Skeletal muscle cell (primary cell): ENCODE measurements at places on chromosomes 4 and X.

DNA sequence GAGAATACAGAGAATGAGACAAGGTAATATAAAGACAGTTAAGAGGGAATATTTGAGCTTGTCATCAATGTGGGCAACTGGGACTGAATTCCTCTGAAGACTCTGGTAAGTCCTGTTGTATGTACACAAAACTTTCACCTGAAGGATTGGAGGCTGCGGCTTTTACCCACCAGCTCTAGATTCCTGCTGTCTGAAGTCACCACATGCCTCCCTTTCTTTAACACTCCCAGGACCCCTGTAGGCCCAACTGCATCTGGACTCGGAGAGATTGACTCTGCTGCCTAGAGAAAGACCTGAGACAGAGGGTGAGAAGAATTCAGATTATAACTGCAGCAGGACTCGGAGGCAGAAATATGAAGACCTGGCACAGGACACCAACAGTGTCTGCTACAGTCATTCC lies 1048.0 kb downstream of the PDHA2 start:
- no peak for DNase-seq

DNA sequence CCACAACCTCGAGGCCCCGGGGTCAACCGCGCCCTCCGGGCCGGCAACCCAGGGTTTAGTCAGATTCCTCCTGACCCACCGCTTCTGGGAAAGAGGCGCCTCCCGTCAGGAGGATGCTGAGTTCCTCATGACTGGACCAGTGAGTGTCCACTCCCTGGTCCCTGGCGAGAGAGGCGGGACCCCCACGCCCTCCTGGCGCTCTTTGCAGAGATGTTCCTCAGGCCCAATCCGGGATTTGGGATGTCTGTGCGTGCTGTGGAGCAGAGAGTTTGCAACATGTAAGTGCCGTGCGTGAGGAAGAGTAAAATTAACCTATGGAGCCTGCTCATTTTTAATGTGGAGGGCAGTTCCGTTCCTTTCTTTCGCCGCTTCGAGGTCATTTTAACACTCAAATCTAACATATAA lies 824 bp upstream of the UGDH start:
- DNase-seq = no peak

DNA sequence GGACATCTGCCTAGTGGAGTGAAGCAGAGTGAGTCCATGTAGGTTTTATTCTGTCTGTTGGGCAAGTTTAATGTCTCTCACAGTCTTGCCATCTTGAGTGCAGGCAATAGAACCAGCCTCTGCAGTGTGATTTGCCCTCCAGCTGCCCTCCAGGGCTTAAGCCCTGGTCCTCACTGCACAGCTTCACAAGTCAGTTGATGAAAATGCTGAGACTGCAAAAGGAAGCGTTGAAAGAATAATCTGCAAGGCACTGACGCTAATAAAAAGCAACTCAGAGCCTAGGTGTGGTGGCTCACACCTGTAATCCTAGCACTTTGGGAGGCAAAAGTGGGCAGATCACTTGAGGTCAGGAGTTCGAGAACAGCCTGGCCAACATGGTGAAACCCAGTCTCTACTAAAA lies 54.1 kb upstream of the PHOX2B start:
- no peak for DNase-seq

- DNase-seq = no peak
Observed at GRCh38 chr4:169707958-169708643, 49.6 kb downstream of the HPF1 start.

GRCh38 chr4:1459722-1460511 lies 53.7 kb upstream of the NKX1-1 start:
- no peak for DNase-seq

DNA sequence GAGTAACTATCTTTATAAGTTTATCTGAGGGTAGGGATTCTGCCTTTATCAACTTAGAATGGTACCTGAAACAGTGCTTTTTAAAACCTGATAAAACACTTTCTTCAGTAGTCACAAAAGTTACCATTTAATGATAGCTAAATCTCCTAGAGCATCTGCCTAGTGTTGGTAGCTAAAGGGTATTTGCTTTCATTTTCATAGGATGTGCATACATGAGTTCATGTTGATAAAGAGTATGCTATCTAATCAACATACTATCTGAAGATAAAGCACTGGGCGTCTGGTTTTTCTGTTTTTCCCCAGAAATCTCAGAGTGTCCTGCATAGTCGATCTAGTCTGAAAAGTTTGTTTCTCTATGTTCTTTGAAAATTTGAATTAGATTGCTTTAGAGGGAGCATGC lies 75.1 kb downstream of the ADGRL3 start:
- no peak for DNase-seq

DNA sequence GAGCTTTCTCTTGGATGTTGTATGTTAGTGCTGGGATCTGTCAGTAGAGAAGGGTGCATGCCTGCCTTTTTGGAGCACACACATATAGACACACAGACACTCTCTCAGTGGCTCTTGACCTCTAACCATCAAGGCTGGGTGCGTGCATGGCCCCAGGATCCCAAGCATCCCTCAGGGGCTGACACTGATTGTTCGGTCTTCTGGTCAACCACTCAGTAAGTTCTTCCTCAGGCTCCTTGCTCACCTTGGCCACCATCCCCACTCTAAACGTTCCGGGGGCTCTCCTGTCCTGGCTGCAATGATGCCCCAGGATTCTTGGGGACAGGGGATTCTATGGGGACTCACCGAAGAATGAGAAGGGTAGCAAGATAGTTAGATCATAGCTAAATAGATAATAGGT lies 179.6 kb downstream of the SHOX start:
- DNase-seq = no peak

- DNase-seq = no peak
Observed at GRCh38 chr4:165450871-165451270, 72.1 kb downstream of the CPE start.

DNA sequence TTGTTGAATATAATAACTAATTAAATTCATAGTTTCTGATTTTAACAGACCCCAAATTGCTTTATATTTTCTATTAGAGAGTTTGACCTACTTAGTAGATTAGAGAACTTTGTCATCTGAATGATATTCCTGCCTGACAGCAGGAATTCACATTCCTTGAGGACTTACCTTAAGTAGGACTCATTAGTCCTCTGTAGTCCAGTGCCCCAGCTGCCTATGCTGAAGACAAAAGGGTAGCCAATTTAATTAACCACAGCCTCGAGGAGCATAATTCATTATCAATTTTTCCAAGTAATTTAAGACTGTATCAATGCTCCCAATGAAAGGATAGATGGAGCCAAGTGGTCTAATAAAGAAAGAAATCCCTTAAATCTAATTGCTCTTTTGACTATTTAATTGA lies 1405.0 kb upstream of the IGFBP7 start:
- DNase-seq = no peak

DNA sequence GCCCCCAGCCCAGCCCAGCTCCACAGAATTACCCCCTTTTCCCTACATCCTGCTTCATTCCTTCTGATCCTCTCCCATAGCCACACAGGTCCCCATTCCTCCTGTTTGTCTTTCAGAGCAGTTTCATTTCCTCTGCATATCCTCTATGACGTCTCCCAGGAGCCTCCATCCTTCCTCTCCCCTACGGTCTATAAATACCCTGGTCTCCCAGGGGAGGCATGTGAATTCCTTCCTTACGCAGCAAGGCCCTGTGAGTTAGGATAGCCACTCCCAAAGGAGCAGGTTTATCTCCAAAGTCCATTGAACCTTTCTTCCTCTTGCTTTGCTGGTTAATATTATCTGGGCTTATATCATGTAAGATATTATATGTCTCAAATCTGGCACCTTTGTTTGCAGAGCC lies 8.4 kb upstream of the APLN start:
- DNase-seq = peak; percentile 44

DNA sequence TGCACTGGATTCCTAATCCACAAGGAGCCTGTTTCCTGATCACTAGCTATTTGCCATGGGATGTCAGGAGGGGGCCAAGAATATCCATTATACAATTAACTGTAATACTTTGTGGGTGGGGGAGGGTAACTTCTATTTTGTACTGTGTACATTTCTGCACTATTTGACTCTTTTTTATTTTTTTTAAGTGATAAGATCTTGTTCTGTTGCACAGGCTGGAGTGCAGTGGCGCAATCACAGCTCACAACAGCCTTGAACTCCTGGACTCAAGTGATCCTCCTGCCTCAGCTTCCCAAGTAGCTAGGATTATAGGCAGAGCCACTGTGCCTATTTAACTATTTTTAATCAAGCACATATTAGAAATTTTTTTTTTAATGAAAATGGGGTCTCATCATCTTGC lies 134.1 kb downstream of the ELOVL6 start:
- no peak for DNase-seq

DNA sequence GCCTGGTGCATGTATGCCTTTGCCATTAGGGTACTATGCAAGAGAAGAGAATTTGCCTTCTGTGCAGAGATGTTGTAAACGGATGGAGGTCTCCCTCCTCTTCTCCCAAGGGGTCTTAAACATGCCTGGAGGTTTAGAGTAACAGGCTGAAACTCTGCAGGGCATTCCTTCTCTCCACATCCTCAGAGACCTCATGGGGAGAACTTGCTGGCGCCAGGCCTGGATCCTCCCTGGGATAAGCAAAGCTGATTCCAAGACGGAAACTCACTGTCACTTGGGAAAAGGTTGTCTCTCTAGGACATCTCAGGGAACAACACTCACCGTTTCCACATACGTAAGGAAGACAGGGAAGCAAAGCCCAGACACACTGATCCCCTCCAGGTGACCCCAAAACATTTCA lies 76.9 kb upstream of the GPM6B start:
- DNase-seq = peak; percentile 81

GRCh38 chr4:76931087-76931486 lies 18.5 kb upstream of the SEPTIN11 start:
- DNase-seq = no peak

GRCh38 chr4:140042634-140043033 lies 111.3 kb downstream of the MAML3 start:
- no peak for DNase-seq

GRCh38 chr4:48904101-48904500 lies 2.5 kb downstream of the OCIAD2 start:
- no peak for DNase-seq

DNA sequence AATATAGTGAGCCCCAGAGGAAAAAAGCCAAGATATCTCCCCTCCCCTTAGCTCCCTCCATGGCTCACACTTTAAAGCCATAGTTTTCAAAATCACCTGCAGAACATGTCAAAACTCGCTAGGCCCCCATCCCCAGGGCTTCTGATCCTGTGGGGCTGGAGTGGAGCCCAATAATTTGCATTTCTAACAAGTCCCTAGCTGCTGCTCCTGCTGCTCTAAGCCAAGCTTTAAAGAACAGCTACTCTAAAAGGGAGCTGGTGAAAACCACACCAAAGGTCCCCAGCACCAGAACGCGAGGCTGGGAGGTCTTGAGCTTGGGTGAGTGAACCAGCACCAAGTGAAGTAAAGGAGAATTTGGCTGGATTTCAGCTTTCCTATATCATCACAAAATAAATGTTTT lies 237.1 kb downstream of the ZNF674 start:
- no peak for DNase-seq

DNA sequence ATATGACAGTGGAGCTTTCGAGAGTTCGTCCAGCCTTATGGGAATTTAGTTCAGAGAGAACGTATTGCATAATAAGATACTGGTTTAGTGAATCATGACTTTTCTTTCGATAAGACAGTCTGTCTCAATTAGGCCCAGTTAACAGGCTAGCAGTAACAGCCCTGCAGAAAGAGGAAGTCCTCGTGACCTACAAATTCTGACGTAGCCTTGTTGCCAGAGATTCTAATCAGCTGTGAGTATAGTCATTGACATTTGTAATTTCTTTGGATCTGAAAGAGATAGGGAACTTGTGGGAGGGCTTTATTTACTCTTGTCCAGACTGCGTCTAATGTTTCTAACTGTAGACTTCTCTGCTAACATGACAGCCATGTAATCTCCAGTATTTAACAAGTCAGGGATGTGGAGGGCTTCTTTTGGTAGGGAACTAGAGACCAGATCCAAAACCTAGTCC lies 15.8 kb downstream of the ART3 start:
- peak; percentile 68 for DNase-seq

DNA sequence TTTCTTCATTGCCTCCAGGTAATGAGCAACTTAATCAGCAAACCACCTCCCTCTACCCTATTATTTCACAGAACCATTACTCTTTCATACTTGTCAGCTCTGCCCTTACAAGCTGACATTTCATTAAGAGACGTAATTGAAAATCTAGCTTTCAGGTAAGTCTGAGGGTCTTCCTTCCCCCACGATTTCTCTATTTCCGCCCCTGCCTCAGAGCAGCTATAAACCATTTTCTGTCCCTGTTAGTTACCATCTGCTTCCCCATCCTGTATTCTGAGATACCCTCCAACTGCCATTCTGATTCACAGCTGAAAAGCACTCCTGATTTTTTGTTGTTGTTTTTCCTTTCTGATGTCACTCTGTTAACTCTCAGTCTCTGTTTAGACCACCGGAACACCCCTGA lies 37.1 kb downstream of the SH3RF1 start:
- no peak for DNase-seq

DNA sequence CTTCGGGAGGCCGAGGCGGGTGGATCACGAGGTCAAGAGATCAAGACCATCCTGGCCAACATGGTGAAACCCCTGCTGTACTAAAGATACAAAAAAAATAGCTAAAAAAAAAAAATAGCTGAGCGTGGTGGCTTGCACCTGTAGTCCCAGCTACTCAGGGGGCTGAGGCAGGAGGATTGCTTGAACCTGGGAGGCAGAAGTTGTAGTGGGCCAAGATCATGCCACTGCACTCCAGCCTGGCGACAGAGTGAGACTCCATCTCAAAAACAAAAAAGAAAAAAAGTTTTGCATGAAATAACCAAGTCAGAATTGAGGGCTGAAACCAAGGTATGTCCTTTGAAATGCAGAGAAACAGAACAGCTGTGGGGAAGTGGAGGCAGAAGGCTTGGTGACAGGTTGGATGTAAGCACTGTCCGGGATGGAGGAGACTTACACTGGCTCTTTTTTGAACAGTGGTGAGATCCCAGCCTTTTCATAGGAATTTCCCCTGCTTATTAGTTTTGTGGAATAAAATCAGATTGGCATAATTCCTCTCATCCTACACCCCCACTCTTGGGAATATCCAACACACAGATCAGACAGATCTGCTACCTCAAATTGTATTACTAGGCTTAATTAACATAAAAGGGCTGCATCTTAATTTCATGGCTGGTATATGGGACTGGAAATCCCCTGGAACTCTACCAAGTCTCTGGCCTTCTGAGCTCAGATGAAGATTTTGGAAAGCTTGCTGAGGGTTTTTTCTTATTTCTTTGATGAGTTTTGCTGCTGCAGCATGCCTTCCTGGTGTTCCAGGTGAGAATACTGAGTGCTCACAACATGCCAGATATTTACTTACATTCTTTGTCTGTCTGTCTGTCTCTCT lies 18.8 kb upstream of the C4orf36 start:
- DNase-seq = no peak

DNA sequence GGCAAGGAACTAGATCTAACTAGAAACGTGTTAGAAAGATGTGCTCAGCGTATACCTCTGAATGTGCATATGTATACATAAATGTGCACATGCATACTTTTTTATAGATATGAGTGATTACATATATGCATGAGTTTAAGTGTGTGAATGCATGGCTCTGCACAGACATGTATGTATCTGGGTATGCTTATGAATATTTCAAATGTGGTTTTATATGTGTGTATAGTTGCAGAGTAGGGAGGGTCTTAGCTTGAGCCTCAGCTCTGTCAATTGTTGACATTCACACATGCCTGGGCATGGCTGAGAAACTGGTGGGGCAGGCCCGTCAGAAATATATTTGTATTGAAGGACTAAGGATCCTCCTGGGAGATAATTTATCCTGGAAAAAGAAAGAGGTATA lies 31.1 kb downstream of the RAP2C start:
- no peak for DNase-seq
